ENCODE measurements at places on chromosomes 4 and X. TPM values are rescaled to one million over a fixed set of nuclear protein-coding genes. Genes with fewer than 3 reads are reported as not detected.

Gene MAGEB17
- total RNA-seq = 0.20 TPM

Gene AWAT2
- total RNA-seq = not detected

Gene MMRN1
- not detected for total RNA-seq

Gene DSPP
- total RNA-seq = 0.06 TPM

Gene AFP
- 12.7 TPM for total RNA-seq

Gene KCND1
- 0.08 TPM for total RNA-seq

Gene MAP7D2
- 0.08 TPM for total RNA-seq

Gene BEX1
- not detected for total RNA-seq

Data from SJCRH30 (cell line).